ENCODE measurements at places on chromosomes 6 and 20. TPM values are rescaled to one million over a fixed set of nuclear protein-coding genes. Genes with fewer than 3 reads are reported as not detected.

DNA sequence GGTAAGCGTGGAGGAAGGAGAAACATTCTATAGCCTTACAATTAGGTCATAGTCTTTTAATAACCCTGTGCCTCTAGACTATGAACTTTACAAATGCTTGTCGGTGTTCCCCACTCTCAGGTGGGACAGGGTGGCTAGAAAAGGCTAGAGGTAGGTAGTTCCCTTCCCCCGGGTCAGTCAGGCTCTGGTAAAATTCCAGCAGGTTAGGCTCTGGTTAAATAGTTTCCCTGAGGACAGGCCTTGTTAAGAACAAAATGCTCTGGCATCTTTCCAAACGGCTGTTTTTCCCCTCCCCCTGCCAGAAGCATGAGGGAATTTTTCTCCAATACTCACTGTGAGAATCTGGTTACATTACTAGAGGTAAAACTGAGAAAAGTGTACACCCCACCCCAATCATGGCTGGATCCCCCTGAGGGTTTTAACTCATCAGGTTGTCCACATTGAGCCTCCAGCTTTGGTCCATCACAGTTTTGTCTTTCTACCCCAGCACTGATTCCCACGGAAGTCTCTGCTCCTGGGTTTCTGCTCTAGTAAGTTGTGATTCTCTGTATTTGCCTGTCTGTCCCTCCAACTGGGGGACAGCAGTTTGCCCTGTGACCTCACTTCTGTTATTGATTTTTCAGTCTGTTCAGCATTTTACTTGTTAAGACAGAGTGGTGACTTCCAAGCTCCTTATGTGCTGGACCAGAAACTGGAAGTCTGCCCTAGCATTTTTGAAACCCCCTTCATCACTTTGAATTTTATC is 84.7 kb upstream of the ADGRF1 start:
- no peaks in the 10 kb centered on the region for H3K36me3 ChIP-seq
- no peaks in the 10 kb centered on the region for H3K27me3 ChIP-seq
- DNase-seq, result peak; percentile 44

DNA sequence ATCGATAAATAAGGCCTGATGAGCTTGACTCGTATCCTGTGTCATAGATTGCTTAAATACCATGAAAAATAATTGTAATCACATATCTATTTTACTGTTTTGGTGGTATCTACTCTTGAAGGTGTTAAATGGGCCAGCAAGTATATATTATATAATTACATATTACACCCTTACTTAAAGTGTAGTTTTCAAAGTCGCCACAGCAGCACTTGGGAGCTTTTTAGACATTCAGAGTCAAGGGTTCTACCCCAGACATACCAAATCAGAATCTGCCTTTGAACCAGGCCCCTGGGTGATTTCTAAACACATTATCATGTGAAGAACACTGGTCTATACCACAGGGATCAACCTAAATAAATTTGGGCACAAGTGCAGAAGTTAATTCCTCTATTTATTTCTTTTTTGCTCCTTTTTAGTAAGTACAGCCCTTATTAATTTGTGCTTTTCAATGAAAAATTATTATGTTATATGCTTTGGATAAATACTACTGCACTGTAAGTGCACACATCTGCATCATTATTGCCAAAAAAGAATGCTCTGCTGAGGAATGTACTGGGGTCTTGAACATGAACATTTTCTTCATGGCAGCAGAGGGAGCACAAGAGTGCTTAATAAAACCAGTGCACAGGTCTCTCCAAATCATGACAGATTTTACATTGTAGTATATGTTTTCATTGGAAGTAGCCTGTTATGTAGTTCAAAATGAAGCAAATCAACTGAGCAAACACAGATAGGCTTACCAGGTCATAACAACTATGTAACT is 3.1 kb upstream of the ATXN1 start:
- H3K27ac ChIP-seq, result no peak overlapping the region
- H3K4me3 ChIP-seq, result no peak overlapping the region
- DNase-seq, result peak; percentile 73
- peaks cover 34% of the 10 kb centered on the region for H3K4me1 ChIP-seq
- H3K36me3 ChIP-seq, result no peaks in the 10 kb centered on the region

- H3K4me1 ChIP-seq, result no peaks in the 10 kb centered on the region
- no peak overlapping the region for H3K4me3 ChIP-seq
- no peaks in the 10 kb centered on the region for H3K36me3 ChIP-seq
Measured at GRCh38 chr20:57619051-57619831, 985 bp downstream of the ZBP1 start.

DNA sequence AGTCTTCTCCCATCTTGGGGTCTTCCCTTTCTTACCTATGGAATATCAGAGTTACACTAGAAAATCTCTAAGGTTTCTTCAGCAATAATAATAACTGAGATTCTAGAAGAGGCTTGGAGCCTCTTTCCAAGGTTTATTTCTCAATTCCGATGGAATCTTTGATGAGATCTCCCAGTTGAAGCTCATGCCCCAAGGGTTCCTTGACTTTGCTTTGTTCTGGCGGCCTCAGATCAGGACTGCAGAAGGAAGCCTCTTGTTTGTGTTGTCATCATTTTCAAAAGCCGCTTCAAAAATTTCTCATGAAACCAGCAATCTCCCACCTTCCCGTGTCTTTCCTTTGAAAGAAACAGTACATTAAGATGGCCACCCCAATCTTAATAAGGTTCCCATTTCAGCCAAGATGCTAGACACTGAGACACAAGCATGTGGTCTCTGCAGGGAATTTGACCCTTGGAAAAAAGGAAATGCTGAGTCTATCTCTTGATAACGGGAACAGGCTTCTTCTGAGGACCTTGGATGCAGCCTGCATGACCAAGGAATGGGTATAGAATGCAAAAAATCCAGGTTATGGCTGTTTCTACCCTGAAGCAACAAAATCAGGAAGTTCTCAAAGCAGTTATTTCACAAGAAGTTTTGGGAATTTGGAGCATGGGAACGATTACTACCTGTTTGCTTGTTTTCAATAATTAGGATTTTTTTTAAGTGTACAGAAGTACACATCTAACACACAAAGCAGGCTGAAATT is 141.6 kb downstream of the CD24 start:
- no peaks in the 10 kb centered on the region for H3K27me3 ChIP-seq
- no peak for DNase-seq
- no peak overlapping the region for H3K4me3 ChIP-seq
- H3K4me1 ChIP-seq, result no peaks in the 10 kb centered on the region

- DNase-seq, result no peak
- H3K4me1 ChIP-seq, result peaks cover 4% of the 10 kb centered on the region
- no peak overlapping the region for H3K27ac ChIP-seq
- H3K36me3 ChIP-seq, result no peaks in the 10 kb centered on the region
- no peak overlapping the region for H3K4me3 ChIP-seq
Measured at GRCh38 chr20:3685341-3685740, 3.5 kb upstream of the ADAM33 start.

DNA sequence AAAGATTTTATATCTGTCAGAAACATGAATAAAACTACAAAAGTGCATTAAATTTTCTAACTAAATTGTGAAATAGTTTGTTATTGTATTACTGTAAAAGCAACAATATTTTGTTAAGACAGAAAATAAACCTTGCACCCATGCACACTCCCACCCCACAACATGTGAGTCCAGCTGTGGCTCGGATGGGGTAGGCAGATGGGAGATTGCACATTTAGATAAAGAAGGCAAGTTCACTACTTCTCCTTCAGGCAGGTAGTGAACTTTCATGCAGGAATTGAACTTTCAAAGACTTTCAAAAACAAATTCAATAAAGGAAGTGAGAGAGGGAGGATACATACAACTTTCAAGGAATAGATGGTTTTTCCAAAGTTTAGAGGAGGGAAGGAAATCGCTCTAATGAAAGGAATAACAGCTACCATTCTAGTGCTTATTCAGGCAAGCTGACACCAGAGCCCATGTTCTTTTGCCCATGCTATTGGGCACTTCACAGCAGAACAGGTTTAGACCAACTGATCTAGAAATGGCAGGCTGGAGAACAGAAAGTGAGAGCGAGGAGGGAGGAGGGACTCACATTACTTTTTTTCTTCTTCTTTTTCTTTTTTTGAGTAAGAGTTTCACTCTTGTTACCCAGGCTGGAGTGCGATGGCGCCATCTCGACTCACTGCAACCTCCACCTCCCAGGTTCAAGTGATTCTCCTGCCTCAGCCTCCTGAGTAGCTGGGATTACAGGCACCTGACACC is 28.5 kb downstream of the SF3B5 start:
- H3K4me3 ChIP-seq, result no peak overlapping the region
- peaks cover 55% of the 10 kb centered on the region for H3K27me3 ChIP-seq
- DNase-seq, result no peak
- peaks cover 3% of the 10 kb centered on the region for H3K4me1 ChIP-seq
- no peak overlapping the region for H3K27ac ChIP-seq
- H3K36me3 ChIP-seq, result no peaks in the 10 kb centered on the region

GRCh38 chr6:87274660-87275274 is 47.6 kb upstream of the SMIM8 start:
- H3K27ac ChIP-seq, result no peak overlapping the region
- no peak overlapping the region for H3K4me3 ChIP-seq
- H3K36me3 ChIP-seq, result no peaks in the 10 kb centered on the region

DNA sequence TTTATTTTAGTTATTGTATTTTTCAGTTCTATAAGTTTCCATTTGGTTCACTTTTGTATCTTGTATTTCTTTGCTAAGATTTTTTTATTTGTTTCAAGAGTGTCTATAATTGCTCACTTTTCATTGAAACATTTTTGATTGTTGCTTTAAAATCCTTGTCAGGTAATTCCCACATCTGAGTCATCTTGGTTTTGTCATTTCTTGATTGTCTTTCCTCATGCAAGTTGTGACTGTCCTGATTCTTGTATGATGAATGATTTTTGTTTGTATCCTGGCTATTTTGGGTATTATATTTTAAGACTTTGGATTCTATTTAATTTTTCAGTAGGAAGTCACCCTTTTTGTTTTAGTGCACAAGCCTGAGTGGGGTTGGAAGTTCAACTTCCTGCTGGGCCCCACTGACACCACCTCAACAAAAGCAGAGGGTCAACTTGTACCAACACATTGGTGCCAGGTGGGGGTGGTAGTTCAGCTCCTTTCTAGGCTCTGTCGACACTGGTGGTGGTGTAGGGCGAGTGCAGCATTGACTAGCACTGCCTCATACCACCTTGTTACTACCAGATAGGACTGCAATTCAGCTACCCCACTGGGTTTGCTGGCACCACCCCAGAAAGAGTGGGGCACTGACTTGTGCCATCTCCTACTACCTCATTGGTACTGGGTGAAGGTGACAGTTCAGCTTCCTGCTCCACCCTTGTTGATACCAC is 8.8 kb downstream of the RSPH3 start:
- no peak for DNase-seq
- H3K4me3 ChIP-seq, result no peak overlapping the region
- no peaks in the 10 kb centered on the region for H3K27me3 ChIP-seq
- no peak overlapping the region for H3K27ac ChIP-seq
- no peaks in the 10 kb centered on the region for H3K4me1 ChIP-seq

- no peaks in the 10 kb centered on the region for H3K27me3 ChIP-seq
- H3K4me3 ChIP-seq, result no peak overlapping the region
- H3K36me3 ChIP-seq, result peaks cover 4% of the 10 kb centered on the region
Measured at GRCh38 chr6:151056230-151056907, 183.4 kb upstream of the AKAP12 start.

DNA sequence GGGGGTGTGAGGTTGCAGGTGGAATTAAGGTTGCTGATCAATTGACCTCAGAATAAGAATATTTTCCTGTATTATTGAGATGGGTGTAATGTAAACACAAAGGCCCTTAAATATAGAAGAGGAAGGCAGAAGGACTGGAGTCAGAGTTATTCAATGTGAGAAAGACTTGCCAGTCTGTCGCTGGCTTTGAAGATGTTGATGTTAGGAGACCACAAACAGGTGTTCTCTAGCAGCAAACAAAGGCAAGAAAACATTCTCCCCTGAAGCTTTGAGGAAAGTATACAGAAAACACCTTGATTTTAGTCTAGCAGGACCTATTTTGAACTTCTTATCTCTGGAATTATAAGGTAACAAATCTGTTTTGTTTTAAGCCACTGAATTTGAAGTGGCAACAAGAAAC is 138.9 kb upstream of the PTPRK start:
- peaks cover 6% of the 10 kb centered on the region for H3K4me1 ChIP-seq
- H3K4me3 ChIP-seq, result no peak overlapping the region
- DNase-seq, result no peak
- no peak overlapping the region for H3K27ac ChIP-seq
- no peaks in the 10 kb centered on the region for H3K27me3 ChIP-seq
- H3K36me3 ChIP-seq, result no peaks in the 10 kb centered on the region

GRCh38 chr20:40286975-40287531 is 402.0 kb downstream of the MAFB start:
- no peaks in the 10 kb centered on the region for H3K27me3 ChIP-seq
- no peak for DNase-seq
- peaks cover 7% of the 10 kb centered on the region for H3K4me1 ChIP-seq
- H3K27ac ChIP-seq, result no peak overlapping the region

GRCh38 chr20:16898433-16898832 is 150.3 kb downstream of the OTOR start:
- no peaks in the 10 kb centered on the region for H3K27me3 ChIP-seq
- H3K27ac ChIP-seq, result no peak overlapping the region
- H3K4me1 ChIP-seq, result no peaks in the 10 kb centered on the region
- H3K36me3 ChIP-seq, result no peaks in the 10 kb centered on the region
- H3K4me3 ChIP-seq, result no peak overlapping the region

DNA sequence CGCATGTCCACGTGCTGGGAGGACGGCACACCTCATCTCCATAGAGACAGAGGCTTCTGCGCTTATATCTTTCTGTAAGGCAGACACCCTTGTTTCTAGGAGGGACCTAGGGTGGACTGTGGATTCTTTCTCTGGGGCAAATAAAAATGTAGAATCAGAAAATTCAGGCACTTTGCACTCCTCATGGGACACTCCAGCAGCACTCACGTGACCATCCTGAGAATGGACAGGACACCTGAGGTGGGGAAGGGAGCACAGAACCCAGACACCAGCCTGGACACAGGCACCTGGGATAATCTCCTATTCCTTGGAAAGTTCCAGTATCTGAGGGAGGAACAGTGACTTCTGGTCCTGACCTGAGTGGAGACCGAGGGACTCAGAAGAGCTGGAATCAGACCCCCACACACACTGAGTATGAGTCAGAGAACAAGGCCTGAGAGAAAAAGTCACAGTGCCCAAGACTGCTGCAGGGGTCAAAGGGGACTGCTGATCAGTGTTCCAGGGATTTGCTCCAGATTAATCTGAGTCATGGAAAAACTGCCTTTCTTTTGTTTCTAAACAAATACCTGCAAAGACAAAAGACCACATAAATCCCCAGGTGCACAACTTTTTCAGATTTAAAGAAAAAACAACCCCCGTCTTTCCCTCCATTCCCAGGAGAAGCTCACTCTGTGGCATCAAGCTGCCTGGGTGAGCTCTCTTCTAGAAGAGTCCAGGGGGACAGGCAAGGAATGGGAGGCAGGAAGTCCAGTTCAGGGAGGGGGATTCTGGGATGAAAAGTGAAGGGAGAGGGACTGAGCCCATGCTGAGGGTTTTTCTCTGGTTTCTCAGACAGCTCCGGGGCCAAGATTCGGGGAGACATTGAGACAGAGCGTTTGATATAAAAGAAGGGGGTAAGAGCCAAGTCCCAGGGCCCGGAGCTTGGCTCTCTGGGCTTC is 35.6 kb upstream of the MICB start:
- no peak overlapping the region for H3K27ac ChIP-seq
- DNase-seq, result no peak
- peak overlapping the region; percentile 29 for H3K4me3 ChIP-seq
- H3K36me3 ChIP-seq, result no peaks in the 10 kb centered on the region
- H3K27me3 ChIP-seq, result peaks cover 6% of the 10 kb centered on the region
- no peaks in the 10 kb centered on the region for H3K4me1 ChIP-seq

BPIFB4 gene
- not detected for total RNA-seq

PPIL6 gene
- total RNA-seq, result 1.8 TPM

NDUFAF4 gene
- 120 TPM for total RNA-seq

MCHR2 gene
- not detected for total RNA-seq

ALDH8A1 gene
- total RNA-seq, result 0.45 TPM

TULP1 gene
- total RNA-seq, result 0.66 TPM

PPIL4 gene
- total RNA-seq, result 43.0 TPM

MLN gene
- total RNA-seq, result not detected

BPIFB2 gene
- total RNA-seq, result not detected

IL20RA gene
- total RNA-seq, result not detected

All from A673 (cell line).